ENCODE measurements at places on chromosomes 11 and 22.

GRCh38 chr11:6260207-6260726 is 629 bp downstream of the CCKBR start:
- DNase-seq, result no peak

- DNase-seq, result no peak
Measured at GRCh38 chr22:24125941-24126340, 55.3 kb upstream of the SUSD2 start.

DNA sequence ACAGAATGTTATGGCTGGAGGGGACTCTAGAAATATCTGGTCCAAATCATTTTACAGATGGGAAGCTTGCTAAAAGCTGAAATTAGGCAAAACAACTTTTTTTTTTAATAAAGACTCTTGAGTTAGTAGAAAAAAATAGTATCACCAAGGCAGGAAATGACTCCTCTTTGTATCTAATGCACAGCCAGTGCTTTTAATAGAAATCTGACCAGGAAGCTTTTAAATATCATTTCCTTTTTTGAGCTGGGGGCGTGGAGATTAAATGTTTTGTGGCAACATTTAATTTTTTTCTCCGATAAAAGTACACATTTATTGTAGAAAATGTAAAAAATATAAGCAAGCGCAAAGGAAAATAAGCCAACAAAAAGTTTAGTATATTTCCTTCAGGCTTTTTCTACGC is 22.5 kb downstream of the TRAF6 start:
- DNase-seq, result no peak

DNA sequence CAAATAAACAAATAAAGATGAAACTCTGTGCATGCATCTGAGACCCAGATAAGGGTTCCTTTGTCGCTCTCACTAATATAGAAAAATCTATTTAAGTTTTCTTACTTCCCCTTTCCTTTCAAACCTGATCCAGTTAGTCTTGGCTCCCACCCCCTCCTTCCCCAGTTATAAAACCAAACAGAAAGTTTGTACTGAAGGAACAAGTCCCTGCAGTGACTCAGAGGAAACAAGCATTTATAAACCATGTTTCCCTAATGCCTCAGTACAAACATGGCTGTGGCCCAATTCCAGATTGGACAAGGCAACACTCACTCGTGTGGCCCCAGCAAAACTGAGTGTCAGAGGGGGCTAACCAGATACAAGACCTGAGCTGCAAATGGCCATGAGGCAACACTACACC is 65.5 kb upstream of the ARHGAP20 start:
- peak; percentile 18 for DNase-seq

- no peak for DNase-seq
Measured at GRCh38 chr11:47907499-47907898, 59.3 kb upstream of the NUP160 start.

- no peak for DNase-seq
Measured at GRCh38 chr11:65047581-65048422, 6.8 kb downstream of the SAC3D1 start.

GRCh38 chr11:11313426-11313825 is 39.6 kb downstream of the CSNK2A3 start:
- DNase-seq, result no peak

- no peak for DNase-seq
Measured at GRCh38 chr11:100445231-100445735, 241.8 kb upstream of the ARHGAP42 start.

- DNase-seq, result no peak
Measured at GRCh38 chr11:213111-213510, 5.6 kb downstream of the RIC8A start.

DNA sequence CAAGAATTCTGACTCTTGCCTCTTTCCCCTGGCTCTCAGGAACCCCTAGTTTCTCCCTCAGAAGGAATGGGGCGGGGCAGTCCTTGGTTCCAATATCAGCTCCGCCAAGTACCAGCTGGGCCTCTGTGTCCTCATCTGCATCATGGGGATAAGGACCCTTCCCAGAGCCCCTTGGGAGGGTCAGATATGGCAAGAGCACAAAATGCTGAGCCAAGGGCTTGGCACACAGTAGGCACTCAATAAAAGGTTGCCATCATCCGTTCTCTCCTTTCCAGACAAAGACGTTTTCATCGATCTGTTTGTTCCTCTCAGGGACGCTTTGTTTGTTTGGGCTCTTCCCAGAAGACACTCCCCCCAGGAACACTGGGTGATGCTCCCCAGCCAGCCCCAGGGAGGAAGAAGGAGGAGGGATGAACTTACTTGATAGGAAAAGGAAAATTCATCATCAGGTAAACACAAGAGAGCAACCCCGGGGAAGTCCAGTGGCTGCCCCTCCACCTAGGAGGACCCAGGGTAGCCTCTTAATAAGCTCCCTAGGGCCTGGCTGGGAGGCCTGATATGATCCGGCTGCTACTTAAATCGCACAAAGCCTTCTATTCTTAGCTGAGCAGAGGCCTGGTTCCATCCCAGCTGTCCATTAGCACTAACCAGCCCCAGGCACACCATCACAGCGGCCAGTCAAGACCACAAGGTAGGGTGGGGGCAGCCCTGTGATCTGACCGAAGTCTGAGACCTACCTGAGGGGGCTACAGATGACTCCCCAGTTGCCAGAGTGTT is 19.6 kb downstream of the GDPD5 start:
- DNase-seq, result no peak

- DNase-seq, result no peak
Measured at GRCh38 chr11:68584097-68584496, 100.2 kb upstream of the GAL start.

GRCh38 chr22:43848366-43849171 is 13.7 kb downstream of the SULT4A1 start:
- no peak for DNase-seq

GRCh38 chr22:46963672-46964545 is 201.5 kb downstream of the TBC1D22A start:
- no peak for DNase-seq
